Activated CD4-positive, alpha-beta T cell treated with anti-CD3 and anti-CD28 coated beads for 4 hours (primary cell): ENCODE measurements at places on chromosomes 13 and 19.

GRCh38 chr13:40026174-40026585 lies 370.7 kb downstream of the COG6 start:
- DNase-seq: peak; percentile 63

DNA sequence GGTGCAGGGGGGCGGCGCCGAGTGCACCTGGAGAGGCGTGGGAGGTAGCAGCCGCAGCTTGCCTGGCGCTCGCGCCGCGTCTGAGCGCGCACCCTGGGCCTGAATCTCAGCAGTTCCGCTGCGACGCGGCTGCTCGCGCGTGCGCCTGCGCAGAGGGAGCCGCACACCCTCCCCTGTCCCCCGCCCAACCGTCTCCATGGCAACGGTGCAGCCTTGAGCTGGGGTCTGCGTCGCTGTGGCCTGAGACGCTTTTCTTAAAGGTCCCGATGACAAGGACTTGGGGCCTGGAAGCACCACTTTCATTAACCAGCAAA lies at the start of gene PNMA8B:
Gene PNMA8B (minus strand): TSS at position 82 of the 314 bp plus-strand sequence. CDS start 402 bp downstream, outside the sequence.
- peak; percentile 41 for DNase-seq

DNA sequence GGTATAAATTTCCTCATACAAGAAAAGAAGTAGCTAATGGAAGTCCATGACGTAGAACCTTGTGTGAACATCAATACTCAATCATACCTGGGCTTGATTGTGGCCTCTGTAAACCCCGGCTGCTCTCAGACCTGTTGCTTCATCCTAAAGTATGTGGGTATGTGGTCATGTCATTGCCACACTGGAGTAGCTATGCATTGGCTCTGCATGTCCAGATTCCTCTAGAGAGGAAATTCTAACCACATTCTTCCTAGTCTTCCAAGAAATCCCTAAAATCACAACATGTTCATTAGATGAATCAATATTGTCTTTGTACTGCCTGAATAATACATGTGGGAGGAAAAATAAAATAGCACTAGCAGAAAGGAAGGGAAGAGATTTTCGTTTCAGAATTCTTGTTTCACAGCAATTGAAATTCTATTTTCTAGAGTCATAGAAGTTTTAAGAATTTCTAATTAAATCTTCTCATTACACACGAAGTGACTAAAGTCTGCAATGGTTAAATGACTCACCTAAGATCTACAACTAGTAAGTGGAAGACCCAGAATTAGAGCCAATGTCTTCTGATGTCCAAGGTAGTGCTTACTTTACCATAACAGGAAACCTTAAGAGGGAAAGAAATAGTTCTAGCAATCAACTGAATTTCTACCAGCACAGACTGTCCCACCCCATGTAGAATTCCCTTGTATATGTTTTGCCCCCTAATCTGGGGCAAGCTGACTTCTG lies 28.0 kb downstream of the RXFP2 start:
- DNase-seq: no peak

- DNase-seq: no peak
These were observed 72.4 kb downstream of the STARD13 start for GRCh38 chr13:33213024-33213768.

DNA sequence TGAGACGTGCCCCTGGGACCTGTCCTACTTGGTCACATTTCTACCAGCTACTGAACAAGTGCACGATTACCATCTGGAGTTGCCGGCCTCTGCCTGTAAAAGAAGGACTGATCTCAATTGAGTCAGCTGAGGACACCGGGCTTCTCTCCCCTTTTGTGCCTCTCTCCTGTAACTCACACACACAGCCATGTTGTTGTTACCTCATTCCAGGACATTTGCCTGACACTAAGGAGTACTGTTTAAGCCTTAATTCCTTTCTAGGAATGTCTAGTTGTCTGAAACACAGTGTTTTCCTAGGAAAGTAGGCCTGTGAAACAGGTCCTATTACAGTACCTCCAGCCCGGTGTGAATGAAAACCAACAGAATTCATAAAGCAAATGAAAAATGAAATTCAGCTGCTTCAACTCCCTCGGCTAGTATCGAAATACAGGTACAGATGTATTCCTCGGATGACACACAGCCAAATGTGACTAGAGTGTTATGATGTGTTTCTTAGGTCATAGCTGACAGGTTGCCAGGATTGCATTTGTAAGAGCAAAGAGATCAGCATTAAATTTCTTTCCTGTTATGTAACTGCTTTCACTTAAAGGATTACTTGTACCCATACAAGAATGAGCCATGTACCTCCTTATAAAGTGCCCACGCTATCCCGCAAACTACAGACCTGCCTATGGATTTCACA lies 152.0 kb upstream of the IRS2 start:
- DNase-seq: no peak

- no peak for DNase-seq
These were observed 133.2 kb downstream of the FRY start for GRCh38 chr13:32164622-32165268.

DNA sequence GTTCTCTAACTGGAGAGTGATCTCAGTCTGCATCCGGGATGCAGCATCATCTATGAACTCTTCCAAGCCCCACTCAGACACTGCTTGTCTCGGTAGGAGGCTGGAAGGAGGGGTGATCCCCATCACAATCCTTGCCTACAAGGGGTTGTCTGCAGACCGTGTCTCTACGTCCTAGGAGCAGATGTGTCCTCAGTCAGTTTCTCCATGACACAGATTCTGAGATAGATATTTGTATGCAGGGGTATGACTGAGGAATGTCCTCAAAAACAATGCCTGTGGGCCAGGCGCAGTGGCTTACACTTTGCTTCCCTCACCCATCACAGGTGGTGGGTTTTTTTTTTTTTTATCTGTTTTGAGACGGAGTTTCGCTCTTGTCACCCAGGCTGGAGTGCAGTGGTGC lies 871 bp downstream of the NCR1 start:
- no peak for DNase-seq

GRCh38 chr13:112876305-112877000 lies 92.6 kb upstream of the MCF2L start:
- DNase-seq: no peak

DNA sequence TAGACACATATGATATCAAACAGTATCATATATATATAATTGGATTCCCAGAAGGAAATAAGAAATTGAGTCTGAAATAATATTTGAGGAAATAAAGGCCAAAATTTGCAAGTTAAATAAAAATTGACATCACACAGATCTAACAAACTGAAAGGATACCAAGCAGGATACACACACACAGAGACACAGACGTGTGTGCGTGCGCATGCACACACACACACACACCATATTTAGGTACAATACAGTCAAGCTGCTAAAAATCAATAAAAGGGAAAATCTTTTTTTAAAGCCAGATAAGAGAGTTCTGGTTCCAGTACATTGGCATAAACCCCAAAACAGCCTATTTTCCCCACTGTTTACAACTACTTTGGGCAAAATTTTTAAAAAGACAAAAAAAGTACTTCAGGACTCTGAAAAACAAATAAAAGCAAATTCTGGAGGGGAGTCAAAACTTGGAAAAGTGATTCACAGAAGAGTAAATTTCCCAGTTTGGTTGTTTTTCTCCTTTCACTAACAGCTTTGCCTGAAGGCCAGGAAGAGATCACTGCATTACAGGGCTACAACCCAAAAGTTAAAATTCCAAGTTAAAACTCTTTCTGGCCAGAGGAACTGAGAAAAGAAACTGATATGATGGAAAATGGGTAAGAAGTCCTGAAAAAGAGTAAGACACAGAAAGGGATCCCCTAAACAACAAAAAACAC lies 16.2 kb downstream of the MYCBP2 start:
- no peak for DNase-seq

DNA sequence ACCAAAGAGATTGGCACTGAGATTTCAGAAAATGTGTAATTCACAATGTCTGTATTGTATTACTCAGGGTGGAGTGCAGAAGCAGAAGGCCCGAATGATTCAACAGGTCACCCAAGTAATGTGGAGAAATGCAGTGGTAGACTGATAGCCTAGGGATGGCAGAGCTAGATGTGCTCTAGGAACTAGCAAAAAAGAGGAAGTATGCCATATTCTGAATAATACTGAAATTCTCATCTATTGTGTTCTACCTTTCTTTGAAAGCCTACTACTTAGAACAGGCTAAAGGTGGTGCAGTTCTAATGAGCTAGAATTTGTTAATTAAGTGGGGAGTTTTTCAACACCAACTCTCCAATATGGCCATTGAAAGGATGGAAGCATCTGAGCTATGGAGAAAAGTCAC lies 1449.8 kb upstream of the MIR17HG start:
- no peak for DNase-seq

DNA sequence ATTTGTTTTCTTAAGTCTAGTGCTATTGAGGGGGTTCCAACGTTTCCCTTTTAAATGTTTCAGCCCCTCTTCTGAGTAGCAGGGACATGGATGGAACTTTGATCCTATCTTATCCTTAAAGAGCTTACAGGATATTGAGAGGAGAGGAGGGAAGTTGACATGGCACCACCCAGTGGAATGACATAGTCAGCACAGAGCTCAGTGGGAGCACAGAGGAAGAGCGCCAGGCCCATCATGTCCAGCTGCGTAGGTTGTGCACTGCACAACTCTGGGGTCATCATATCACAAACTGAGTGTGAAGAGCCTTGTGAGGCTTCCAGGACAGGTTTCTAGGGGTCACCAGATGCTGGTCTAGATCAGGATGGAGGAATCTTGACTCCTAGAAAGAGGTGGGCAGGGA lies 4.6 kb upstream of the CDC42EP5 start:
- no peak for DNase-seq

GRCh38 chr13:76813891-76814290 lies 72.3 kb downstream of the KCTD12 start:
- no peak for DNase-seq

DNA sequence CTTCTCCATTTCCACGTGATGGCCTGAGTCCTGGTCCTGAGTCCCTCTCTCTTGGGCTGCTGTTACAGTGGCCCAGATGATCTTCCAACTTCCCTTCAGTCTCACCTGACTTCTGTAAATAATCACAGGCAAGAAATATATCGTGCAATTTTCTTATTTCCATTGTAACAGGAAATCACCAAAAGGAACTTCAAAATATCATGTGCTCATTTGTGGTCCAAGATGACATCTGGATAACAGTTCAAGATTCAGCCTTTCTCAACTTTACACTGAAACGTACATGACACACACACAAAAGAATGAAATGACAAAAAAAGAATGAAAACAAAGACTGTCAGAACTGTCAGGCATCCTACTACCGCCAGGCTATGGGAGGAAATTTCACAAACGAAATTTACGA lies 22.0 kb upstream of the RAP2A start:
- no peak for DNase-seq
